ENCODE measurements at places on chromosomes 12 and 14.

DNA sequence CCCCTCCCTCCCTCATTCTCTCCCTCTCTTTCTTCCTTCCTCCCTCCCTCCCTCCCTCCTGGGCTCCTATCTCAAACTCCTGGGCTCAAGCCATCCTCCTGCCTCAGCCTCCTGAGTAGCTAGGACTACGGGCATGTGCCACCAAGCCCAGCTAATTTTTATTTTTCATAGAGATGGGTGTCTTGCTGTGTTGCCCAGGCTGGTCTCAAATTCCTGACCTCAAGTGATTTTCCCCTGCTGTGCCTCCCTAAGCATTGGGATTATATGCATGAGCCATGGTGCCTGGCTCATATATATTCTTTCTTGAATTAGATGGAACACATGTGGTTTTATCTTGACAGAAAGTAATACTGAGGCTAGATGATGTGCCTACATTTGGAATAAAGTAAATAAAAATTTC lies 14.2 kb downstream of the PAPOLA start:
- no peak for DNase-seq

DNA sequence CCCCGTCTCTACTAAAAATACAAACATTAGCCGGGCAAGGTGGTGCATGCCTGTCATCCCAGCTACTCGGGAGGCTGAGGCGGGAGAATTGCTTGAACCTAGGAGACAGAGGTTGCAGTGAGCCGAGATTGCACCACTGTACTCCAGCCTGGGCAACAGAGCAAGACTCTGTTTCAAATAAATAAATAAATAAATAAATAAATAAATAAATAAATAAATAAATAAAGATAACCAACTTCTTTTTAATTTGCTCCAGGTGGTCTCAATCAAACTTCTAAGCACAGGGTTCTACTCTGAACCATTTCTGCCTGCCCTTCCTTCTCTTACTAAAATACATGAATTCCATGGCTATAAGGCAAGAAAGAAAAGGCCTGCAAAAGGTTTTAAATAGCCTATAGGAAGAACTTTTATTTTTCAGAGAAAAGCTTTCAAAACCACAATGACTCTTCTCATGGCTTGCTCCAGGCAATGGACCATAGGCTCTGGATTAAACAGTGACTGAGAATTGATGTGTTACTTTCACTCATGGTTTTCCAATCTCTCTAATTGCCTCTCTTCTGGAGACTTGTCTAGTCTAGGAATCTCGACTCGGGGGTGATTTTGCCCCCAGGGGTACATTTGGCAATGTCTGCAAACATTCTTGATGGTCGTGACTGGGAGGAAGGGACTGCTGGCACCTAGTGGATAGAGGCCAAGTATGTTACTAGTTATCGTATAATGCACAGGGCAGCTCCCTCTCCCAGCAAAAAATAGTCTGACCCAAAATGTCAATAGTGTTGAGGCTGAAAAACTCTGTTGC lies 14.4 kb downstream of the IGF1 start:
- DNase-seq, result no peak

DNA sequence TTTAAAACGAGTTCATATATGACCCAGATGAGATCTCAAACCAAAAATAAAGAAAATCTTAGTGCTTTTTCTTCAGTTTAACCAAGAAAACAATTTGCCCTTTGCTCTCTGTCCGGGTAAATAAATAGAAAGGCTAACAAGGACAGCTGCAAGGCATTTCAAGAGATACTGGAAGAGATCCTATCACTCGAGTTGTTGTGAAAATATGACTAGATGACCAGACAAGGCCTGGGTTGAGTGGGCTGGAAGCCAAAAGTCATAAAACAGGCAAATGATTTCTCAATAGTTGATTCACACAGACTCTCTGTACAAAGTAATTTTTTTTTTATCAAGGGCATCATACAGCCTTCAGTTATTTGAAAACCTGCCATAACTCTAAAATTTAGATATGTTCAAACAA lies 55.9 kb upstream of the AVPR1A start:
- no peak for DNase-seq

DNA sequence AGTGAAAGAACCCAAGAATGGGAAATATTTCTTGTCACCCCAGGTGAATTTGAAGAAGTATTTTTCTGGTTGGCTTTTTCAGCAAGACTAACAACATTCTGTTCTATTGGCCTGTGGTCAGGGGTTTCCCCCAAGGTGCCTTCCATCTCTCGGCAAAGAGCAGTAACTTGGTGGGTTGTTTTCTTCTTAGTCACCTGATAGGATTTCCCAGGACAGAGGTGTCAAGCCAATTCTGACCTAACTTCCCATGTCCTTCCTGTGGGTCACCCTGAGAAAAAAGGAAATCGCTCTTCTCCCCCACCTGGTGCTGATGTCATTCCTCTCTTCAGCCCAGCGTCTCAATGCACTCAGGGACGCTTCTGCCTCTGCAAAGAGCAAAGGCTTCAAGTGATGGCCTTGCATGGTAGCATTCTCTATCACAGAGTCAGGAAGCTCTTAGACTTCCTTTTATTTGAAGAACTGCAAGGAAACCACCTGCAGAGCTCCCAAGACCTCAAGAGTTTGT lies 16.1 kb upstream of the IFNG start:
- peak; percentile 62 for DNase-seq

Measured in activated CD4-positive, alpha-beta T cell treated with anti-CD3 and anti-CD28 coated beads, Interleukin-2, amount 50 U/mL, for 48 hours (primary cell).